ENCODE measurements at places on chromosomes 2 and 18.

- no peak for DNase-seq
Observed at GRCh38 chr2:7071154-7071553, 153.9 kb downstream of the RNF144A start.

- DNase-seq, result peak; percentile 40
Observed at GRCh38 chr2:175366815-175367214, 185.3 kb upstream of the ATP5MC3 start.

DNA sequence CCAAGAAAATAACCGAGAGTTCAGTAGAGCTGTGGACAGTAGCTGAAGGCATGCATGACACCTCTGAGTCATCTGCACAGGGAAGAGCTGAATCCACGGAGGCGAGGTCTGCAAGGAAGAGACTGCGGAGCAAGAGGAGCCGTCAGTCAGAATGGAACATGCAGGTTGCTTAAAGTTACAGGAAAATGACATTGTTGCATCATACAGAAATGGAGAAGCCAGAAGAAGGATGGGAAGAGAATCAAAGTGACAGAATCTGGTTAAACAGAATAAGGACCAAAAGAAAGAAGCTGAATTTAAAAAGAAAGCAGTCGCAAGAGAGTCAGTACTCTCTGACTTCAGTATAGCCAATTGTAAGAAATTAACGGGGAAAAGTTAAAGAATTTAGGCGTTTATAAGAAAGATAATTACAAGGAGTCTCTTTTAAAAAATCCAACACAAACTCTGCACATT is 533.8 kb downstream of the ADCYAP1 start:
- DNase-seq, result no peak

- no peak for DNase-seq
Observed at GRCh38 chr2:236568922-236569572, 578 bp upstream of the ACKR3 start.

GRCh38 chr18:10771053-10771709 is 245.4 kb downstream of the NAPG start:
- no peak for DNase-seq

DNA sequence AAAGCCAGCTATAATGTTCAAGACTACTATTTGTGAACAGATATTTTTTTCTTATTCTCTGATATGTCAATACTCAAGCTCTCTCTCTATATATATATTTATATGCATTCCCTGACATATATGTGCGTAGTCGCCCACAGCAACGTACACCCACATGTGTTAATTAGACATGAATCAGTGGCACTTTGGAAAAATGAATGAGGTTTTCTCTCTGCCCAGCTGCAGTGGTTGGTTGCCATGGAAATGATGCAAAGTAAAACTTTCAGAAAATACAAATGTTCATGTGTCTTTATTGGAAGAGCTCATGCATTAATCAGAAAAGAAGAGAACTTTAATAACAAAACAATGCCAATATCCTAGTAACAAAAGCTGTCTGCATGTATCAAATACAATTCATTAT is 34.7 kb downstream of the UNC80 start:
- DNase-seq, result no peak

DNA sequence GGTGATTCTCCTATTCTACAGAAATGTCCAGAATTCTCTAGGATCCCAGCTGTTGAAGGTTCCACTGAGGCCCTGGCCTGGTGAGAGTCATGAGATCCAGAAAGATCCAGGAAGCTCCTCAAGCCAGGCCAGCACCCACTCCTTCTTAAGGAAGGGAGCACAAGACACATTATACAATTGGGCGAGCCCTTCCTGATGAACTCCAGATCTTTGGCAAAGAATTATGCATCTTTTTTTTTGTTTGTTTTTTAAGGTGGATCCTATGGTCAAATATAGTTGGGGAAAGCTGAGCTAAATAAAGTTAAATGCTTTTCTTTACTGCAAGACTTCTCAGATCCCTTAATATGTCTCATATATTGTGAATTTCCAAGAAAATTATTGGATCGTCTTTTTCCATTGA is 37.0 kb upstream of the LOXHD1 start:
- DNase-seq, result no peak

GRCh38 chr2:232993231-232993821 is 19.7 kb downstream of the NGEF start:
- no peak for DNase-seq

DNA sequence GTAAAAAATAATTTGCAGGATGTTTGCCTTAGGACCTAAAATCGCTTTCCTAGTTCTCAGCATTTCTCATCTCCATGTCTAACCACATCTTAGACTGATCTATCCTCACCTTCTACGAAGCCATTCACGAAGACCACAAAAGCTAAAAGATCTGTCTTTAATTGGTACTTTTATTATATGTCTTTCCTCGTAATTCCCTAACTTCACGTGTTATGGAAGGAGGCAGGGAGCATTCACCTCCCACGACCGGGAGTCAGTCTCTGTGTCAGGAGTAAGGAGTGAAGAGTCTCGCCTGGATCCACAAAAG is 1.6 kb downstream of the DLGAP1 start:
- DNase-seq, result no peak

GRCh38 chr2:179274749-179275148 is 10.1 kb upstream of the SESTD1 start:
- DNase-seq, result no peak

GRCh38 chr2:216606551-216607276 is 26.5 kb upstream of the IGFBP2 start:
- peak; percentile 63 for DNase-seq
